Erythroblast (primary cell): ENCODE measurements at places on chromosomes 2 and 18.

GRCh38 chr2:133986881-133987795, 266.7 kb upstream of the MGAT5 start:
- DNase-seq = no peak

DNA sequence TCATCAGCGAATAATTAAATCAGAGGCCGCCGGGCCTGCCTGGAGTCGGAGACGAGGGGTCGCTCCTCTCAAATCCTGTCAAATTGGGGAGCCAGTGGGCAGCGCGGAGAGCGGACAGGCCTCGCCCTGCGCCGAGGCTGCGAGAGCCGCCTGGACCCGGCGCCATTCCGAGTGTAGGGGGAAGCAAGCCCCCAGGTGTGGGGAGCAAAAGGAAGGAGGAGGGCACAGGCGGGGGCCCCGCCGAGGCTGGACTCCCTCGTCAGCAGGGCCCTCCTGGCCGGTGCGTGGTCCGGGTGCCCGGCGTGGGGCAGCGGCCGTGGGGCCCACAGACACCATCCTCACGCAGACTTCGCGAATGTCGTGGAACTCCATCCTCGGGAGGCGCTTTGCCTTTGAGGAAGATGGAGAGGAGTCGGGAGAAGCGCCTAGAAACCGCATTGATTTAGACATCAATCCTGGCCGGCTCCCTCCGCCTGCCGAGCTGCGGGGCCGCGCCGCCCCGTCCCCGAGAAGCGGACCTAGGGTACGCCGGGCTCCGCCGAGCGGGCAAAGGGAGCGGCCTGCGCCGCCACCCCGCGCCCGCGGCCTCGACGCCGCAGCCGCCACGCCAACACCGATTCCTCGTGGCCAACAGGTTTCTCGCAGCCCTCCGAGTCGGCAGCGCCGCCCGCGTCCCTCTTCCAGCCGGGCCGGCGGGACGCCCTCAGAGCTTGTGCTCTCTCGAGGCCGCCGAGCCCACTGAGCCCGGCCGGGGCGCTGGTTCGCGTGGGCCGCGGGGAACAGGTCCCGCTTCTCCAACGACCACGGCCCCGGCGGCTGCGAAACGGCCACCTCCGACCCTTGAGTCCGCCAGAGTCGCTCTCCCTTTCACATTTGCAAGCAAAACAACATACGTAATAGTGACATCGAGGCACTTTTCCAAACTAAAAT, 6.7 kb upstream of the ONECUT2 start:
- DNase-seq = no peak

DNA sequence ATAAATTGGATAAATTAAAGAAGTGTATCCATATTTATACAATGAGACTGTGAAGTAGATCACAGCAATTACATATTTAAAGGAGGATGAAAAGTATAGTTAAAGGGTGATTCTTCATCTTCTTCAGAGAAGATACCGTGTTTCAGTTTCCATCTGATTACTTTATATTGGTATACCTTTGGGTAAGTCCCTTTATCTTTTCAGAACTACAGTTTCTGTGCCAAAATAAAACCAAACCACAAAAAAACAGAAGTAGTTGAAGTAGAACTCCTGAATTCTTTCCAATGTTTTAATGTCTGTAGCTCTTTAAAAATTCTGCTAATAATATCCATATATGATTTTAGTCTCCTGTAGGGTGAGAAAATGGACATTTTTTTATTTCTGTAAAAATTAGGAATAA, 231.2 kb upstream of the LINC00305 start:
- DNase-seq = no peak

GRCh38 chr18:54162431-54162830, 62.0 kb downstream of the MBD2 start:
- no peak for DNase-seq

DNA sequence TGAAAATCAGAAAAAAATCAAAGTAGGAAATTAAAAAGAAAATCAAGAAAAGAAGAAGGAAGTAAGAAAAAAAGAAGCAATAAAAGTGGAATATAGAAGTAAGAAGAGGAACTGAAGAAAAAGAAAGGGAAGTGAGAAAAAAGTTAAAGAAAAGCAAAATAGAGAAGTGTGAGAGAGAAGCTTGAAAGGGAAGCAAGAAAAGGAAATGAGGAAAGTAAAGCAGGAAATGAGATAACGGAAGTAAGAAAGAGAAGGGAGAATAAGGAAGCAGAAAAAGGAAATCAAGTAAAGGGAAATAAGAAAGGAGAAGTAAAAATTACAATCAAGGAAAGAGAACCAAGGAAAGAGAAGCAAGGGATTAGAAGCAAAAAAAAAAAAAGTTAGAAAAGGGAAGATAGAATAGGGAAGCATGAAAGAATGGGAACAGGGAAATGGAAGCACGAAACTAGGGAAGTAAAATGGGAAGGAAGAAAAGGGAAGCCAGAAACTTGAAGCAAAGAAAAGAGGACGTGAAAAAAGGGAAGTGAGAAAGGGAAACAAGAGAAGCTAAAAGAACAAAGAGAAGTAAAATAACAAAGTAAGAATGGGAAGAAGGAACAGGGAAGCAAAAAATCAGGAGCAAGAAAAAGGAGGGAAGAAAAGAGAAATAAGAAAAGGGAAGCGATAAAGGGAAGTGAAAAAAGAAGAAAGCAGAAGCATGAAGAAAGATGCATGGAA, 243.3 kb upstream of the NCKAP5 start:
- no peak for DNase-seq

DNA sequence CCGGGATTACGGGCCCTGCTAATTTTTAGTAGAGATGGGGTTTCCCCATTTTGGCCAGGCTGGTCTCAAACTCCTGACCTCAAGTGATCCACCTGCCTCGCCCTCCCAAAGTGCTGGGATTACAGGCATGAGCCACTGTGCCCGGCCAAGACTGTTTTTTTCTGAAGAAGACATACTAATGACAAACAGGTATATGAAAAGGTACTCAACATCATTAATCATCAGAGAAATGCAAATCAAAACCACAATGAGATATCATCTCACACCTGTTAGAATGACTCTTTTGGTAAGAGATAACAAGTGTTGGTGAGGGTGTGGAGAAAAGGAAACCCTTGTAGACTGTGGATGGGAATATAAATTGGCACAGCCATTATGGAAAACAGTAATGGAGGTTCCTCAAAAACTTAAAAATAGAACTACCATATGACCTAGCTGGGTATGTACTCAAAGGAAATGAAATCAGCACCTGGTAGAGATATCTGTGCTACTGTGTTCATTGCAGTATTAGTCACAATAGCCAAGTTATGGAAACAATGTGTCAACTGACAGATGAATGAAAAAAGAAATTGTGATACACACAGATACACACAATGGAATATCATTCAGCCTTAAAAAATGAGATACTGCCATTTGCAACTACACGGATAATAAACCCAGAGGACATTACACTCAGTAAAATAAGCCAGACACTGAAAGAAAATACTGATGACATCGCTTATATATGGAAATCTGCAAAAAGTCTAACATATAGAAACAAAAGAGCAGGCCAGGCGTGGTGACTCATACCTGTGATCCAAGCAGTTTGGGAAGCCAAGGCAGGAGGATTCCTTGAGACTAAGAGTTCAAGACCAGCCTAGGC, 20.8 kb downstream of the SOS1 start:
- DNase-seq = no peak

DNA sequence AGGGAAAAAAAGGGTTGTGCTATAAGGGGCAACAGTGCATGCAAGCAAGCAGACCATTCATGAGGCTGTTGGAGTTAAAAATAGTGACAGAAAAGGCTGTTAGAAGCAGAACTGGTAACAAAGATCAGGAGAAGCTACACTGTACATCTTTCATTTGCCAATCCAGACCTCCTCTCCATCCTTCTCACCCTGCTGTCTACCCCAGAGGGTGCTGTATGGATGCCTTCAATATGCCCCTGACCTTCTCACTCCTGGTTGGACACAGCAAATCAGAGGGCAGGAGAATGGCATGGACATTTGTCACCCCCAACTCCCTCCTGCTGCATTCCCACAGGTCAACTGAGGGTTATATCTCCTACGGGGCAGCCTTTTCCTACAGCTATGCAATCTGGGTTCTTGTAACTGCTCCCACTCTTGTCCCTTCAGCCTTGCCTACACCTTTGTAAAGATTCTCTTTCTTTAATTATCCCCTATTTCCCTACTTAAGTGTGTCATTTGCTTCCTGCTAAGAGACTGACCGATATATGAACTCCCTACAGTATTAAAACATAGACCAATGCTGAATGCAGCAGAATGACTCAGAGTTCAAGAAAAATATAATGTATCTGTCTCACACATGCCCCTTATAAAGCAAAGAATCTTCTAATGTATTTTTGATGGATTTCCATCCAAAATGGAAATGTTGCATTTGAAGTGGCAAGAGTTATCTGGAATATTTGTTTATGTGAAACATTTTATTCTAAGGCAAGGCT, 169.2 kb upstream of the NCKAP5 start:
- DNase-seq = no peak

- DNase-seq = no peak
Observed at GRCh38 chr18:38368886-38369285, 803.3 kb upstream of the CELF4 start.

GRCh38 chr2:239768031-239768790, 256.9 kb downstream of the NDUFA10 start:
- no peak for DNase-seq

- DNase-seq = no peak
Observed at GRCh38 chr2:238854246-238854645, 6.4 kb downstream of the TWIST2 start.

GRCh38 chr2:204170411-204170810, 233.8 kb downstream of the ICOS start:
- no peak for DNase-seq

- no peak for DNase-seq
Observed at GRCh38 chr2:22880161-22880560, 504.8 kb upstream of the KLHL29 start.
